ENCODE measurements at places on chromosomes 5 and 9. TPM values are rescaled to one million over a fixed set of nuclear protein-coding genes. Genes with fewer than 3 reads are reported as not detected.

The CREB3 gene
- polyA plus RNA-seq, result 17.7 TPM

The KIF12 gene
- not detected for polyA plus RNA-seq

The IFNE gene
- polyA plus RNA-seq, result not detected

The ERMP1 gene
- 42.4 TPM for polyA plus RNA-seq

The PCDHA11 gene
- 2.8 TPM for polyA plus RNA-seq

The C5orf58 gene
- polyA plus RNA-seq, result not detected

The SLC2A6 gene
- 11.9 TPM for polyA plus RNA-seq

The LCN2 gene
- not detected for polyA plus RNA-seq

The ADGRV1 gene
- polyA plus RNA-seq, result 36.2 TPM

The PLEKHG4B gene
- polyA plus RNA-seq, result 0.19 TPM

The BTNL9 gene
- not detected for polyA plus RNA-seq

The CTNND2 gene
- 35.0 TPM for polyA plus RNA-seq

The ZNF618 gene
- polyA plus RNA-seq, result 1.2 TPM

The TBC1D9B gene
- 30.6 TPM for polyA plus RNA-seq

The FAM153A gene
- 8.3 TPM for polyA plus RNA-seq

The LCN10 gene
- not detected for polyA plus RNA-seq

The PCDHB7 gene
- polyA plus RNA-seq, result 0.78 TPM

The LURAP1L gene
- polyA plus RNA-seq, result 3.6 TPM

The MAN2A1 gene
- polyA plus RNA-seq, result 12.9 TPM

The FST gene
- polyA plus RNA-seq, result not detected

The SPINK13 gene
- not detected for polyA plus RNA-seq

The PRDM9 gene
- not detected for polyA plus RNA-seq

The WHRN gene
- polyA plus RNA-seq, result not detected

The PSD2 gene
- polyA plus RNA-seq, result 243 TPM

The CAVIN4 gene
- 0.11 TPM for polyA plus RNA-seq

The ESM1 gene
- polyA plus RNA-seq, result not detected

The SPATA31E1 gene
- polyA plus RNA-seq, result not detected

The IZUMO3 gene
- not detected for polyA plus RNA-seq

The KLF9 gene
- 35.3 TPM for polyA plus RNA-seq

The UTP15 gene
- 18.1 TPM for polyA plus RNA-seq

The ASPN gene
- polyA plus RNA-seq, result 0.70 TPM

The PRLR gene
- not detected for polyA plus RNA-seq

The PDLIM4 gene
- polyA plus RNA-seq, result not detected

The STK32A gene
- 12.6 TPM for polyA plus RNA-seq

The SPINK7 gene
- polyA plus RNA-seq, result not detected

The GARIN3 gene
- 0.70 TPM for polyA plus RNA-seq

The CTXN3 gene
- polyA plus RNA-seq, result not detected

The ACOT12 gene
- not detected for polyA plus RNA-seq

The SEMA4D gene
- polyA plus RNA-seq, result 7.2 TPM

The OBP2B gene
- not detected for polyA plus RNA-seq

The SPATA31A3 gene
- polyA plus RNA-seq, result not detected

The LPAR1 gene
- 7.2 TPM for polyA plus RNA-seq

The CCNO gene
- 1.1 TPM for polyA plus RNA-seq

The ABO gene
- polyA plus RNA-seq, result 0.10 TPM

The FABP6 gene
- 67.3 TPM for polyA plus RNA-seq

The SLC38A9 gene
- 20.4 TPM for polyA plus RNA-seq

The SLC44A1 gene
- polyA plus RNA-seq, result 6.8 TPM

The AK6 gene
- polyA plus RNA-seq, result 514 TPM

The ZDHHC11 gene
- polyA plus RNA-seq, result 3.3 TPM

The FOXD4L5 gene
- polyA plus RNA-seq, result not detected

The ANKRD31 gene
- polyA plus RNA-seq, result 0.42 TPM

Data from Purkinje cell (primary cell).